Activated B cell treated with CpG ODN at 0.5 μM for 24 hours (primary cell): ENCODE measurements at places on chromosomes 4 and X. TPM values are rescaled to one million over a fixed set of nuclear protein-coding genes. Genes with fewer than 3 reads are reported as not detected.

The PROM1 gene
- not detected in 2 replicates for total RNA-seq

DNA sequence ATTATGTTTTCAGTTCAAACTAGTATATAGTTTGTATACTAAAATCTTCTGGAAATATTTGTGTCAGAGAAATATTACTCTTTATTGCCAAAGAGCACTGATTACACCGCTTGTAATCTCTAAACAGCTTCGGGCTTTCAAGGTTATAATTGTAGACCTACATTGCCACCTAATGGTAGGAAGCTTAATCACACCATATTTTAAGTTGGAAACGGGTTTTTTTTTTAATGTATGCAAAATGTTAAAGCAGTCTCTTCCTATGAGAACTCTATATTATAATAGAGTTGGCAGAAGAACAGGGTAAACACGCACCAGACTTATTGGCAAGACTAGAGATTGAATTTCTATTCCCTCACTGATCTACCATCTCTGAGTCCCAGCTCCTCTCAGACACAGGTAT is 19.5 kb upstream of the NFXL1 start:
- no peak for DNase-seq
- no peaks in the 10 kb centered on the region for H3K36me3 ChIP-seq
- peaks cover 3% of the 10 kb centered on the region for H3K27me3 ChIP-seq
- H3K4me1 ChIP-seq = peaks cover 8% of the 10 kb centered on the region
- no peak overlapping the region for H3K27ac ChIP-seq
- no peak overlapping the region for H3K4me3 ChIP-seq

DNA sequence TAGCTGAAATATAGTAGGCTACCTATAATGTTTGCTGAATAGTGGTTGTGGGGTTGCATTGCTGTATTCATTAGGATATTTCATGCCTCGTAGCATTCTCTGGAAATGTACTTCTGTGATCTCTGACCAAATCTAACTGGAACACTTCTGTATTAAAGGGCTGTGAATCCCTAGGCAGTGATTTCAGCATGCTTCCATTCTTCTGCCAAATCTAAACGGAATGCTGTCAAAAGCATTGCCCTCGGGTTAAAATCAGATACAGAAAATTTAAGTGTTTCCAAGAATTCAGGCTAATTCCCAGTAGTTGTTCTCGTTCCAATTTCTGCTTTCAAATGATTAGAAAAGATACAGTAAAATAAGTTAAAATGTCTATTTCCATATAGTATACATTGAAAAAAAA is 1847.5 kb upstream of the IGFBP7 start:
- no peaks in the 10 kb centered on the region for H3K36me3 ChIP-seq
- no peak overlapping the region for H3K27ac ChIP-seq
- H3K4me1 ChIP-seq = no peaks in the 10 kb centered on the region
- no peaks in the 10 kb centered on the region for H3K27me3 ChIP-seq
- H3K4me3 ChIP-seq = no peak overlapping the region

GRCh38 chr4:66357316-66357715 is 687.0 kb upstream of the EPHA5 start:
- no peak overlapping the region for H3K27ac ChIP-seq
- no peak for DNase-seq
- no peaks in the 10 kb centered on the region for H3K36me3 ChIP-seq
- no peaks in the 10 kb centered on the region for H3K27me3 ChIP-seq
- no peaks in the 10 kb centered on the region for H3K4me1 ChIP-seq

The HTRA3 gene
- not detected in 2 replicates for total RNA-seq

The ANOS1 gene
- total RNA-seq = 0.04 TPM in 1 of 2 replicates, not detected in the other

DNA sequence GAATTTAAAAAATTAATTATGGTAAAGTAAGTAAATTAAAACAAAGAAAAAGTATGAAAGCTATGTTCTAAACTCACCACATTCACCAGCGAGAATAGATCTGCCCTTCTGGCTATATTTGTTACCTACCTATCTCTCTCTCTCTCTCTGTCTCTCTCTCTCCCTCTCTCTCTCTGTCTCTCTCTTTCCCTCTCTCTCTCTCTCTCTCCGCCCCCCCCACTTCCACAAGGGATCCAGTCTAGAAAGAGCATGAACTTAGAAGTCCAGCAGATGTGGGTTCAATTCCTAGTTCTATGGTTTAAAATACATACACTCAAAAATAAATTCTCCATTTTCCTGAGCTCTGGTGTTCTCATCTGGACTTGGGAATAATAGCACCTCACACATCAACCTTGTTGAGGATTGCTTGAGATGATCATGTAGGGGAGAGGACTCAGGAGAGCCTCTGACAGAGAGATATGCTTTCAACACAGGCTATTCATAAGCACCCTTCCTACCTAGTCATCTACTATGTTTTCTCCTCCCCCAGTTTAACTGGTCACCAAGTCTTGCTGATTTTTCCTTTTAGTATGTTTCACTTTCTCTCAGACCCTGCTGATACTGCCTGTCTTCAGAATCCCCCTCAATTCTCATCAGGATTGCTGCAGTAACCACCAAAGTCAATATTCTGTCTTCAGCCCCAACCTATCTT is 64.7 kb downstream of the SLC7A11 start:
- H3K27me3 ChIP-seq = peaks cover 3% of the 10 kb centered on the region
- no peak overlapping the region for H3K27ac ChIP-seq
- DNase-seq = no peak
- no peak overlapping the region for H3K4me3 ChIP-seq
- no peaks in the 10 kb centered on the region for H3K36me3 ChIP-seq

DNA sequence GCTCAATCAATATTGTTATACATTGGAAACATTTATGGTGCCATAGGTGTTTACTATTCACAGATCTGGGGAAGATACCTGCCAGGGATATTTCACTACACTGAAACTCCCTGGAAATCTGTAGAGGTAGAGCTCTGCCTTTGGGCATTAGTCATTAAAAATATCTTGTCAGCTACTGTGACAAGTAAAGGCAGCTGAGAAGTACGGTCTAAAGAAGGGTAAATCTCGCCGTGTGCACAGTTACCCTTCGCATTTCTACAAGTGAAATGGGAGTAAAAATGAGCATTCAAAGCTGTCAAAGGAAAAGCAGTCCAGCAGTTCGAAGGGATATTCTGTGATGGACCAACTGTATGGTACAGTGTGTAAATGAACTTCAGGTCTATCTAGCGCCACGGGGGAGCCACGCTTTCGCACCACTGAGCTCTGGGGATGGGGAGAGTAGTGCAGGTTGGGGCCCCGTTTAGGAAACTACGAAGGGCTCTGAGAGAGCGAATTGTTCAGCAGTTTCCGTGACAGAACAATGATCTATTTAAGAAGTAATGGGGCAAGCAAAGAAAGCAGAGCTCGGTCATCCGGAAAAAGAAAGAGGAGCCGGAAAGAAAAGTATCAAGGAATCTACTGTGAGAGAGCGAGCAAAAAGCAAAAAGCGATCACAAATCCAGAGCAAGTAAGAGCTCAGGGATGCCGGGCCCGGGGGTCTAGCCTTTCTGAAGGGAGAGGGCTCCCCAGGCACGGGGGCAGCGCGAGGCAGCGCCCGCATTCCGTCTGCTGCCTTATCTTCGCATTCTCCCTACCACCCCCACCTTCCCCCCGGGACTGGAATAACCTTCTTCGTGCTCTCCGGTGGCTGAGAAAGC is 646 bp downstream of the TIGD4 start:
- no peaks in the 10 kb centered on the region for H3K27me3 ChIP-seq
- peak overlapping the region; percentile 97 for H3K4me3 ChIP-seq
- peak overlapping the region; percentile 92 for H3K27ac ChIP-seq
- no peak for DNase-seq
- H3K36me3 ChIP-seq = peaks cover 11% of the 10 kb centered on the region

DNA sequence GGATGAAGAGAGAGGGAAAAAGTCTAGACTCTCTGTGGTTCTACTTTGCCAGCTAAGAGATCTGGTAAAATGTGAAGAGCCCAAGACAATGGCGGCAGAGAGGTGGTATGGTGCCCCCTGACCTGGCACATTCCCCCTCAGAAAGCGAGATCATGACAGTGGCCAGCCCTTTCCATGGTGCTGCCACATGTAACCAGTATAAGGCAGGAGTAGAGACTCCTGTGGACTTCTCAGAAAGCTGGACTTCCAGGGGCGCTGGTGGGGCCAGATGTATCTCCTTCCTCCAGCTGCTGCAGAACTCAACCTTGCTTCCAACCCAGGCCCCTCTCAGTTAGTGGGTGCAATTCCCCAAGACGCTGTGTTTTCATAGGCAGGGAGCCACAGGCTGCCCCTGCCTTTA is 9.6 kb downstream of the CTAG1A start:
- peaks cover 9% of the 10 kb centered on the region for H3K27me3 ChIP-seq
- H3K27ac ChIP-seq = no peak overlapping the region
- DNase-seq = no peak
- H3K4me1 ChIP-seq = no peaks in the 10 kb centered on the region
- no peak overlapping the region for H3K4me3 ChIP-seq

DNA sequence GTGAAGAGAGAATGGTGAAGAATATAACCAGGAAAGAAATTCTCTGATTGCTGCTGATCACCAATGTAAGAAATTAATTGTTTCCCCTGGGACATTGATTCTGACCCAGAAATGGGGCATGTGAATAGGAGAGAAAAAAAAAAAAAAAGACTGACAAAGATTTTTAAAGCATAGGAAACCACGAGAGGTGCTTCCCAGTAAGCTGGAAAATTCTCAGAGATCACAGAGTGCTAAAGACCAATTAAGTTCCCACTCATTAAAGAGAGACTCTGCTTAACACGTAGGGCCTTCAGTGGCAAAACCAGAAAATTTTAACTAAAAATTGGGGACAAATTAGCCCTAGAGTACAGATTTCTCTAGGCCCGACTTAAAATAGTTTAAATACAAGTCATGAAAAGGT is 604.4 kb downstream of the ARAP2 start:
- H3K36me3 ChIP-seq = no peaks in the 10 kb centered on the region
- H3K27ac ChIP-seq = no peak overlapping the region
- H3K4me3 ChIP-seq = no peak overlapping the region

The FAT1 gene
- not detected in 2 replicates for total RNA-seq

The SPANXA2 gene
- total RNA-seq = not detected in 2 replicates

The ARHGAP6 gene
- 0.37 and 0.42 TPM in 2 replicates for total RNA-seq

GRCh38 chr4:36786519-36786918 is 458.0 kb upstream of the NWD2 start:
- no peaks in the 10 kb centered on the region for H3K4me1 ChIP-seq
- no peaks in the 10 kb centered on the region for H3K27me3 ChIP-seq
- H3K27ac ChIP-seq = no peak overlapping the region
- H3K36me3 ChIP-seq = no peaks in the 10 kb centered on the region
- DNase-seq = no peak

The ASIC5 gene
- not detected in 2 replicates for total RNA-seq
